NCI-H187 treated with DMSO at 0.1 percent for 48 hours (cell line): ENCODE measurements at places on chromosomes 1 and 21.
A peak's percentile ranks its signal among the peaks of the same experiment; 100 is the strongest.

- no peak for DNase-seq
These were observed 8.0 kb upstream of the SLC30A2 start for GRCh38 chr1:26053718-26054560.

DNA sequence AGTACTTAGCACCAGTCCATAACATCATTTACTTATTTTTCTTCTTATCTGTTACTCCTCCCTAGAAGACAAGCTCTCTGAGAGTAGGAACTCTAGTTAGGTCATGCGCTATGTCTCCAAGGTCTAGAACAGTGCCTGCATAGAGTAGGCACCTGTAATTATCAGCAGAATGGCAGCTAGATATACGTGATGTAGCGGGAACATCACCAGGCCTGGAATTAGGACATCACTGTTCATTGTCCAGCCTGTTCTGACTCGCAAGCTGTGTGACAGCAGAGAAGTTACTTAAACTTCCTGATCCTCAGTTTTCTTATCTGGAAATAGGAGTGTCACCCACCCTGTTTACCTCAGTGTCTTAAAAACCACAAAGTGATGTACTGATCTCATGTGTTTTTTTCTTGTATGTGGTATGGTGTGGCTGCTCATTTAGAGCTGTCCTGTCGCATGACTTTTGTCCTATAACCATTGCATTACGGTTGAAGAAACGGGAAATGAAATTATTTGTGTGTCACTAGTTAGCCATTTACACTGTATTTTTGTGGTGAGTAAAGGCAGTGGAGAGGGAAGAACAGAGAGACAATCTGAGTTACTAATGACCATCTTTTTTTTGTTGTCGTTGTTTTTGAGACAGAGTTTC is 37.1 kb upstream of the EXO1 start:
- no peak for DNase-seq

- DNase-seq, result no peak
These were observed 49.8 kb downstream of the POU2F1 start for GRCh38 chr1:167270349-167271092.

GRCh38 chr1:114105421-114105979 is 48.2 kb downstream of the SYT6 start:
- DNase-seq, result peak; percentile 90

- DNase-seq, result no peak
These were observed 55.2 kb upstream of the PTGS2 start for GRCh38 chr1:186735463-186735862.

DNA sequence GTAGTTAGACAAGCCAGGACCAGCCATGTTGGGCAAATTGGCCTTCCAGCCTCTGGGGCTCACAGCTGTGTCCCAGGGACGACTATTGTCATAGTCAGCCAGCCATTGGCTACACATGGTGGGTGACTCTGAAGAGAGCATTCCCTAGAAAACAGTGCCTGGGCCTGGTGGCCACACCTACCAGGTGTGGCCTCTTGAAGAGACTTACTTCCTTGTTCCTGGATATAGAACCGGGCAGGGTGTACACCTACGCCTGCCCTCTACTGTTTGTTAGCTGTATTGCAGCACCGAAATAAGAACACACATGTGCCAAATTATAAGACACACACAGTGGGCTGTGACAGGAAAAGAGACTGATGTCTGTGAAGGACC is 134.6 kb upstream of the ARHGEF16 start:
- peak; percentile 7 for DNase-seq

DNA sequence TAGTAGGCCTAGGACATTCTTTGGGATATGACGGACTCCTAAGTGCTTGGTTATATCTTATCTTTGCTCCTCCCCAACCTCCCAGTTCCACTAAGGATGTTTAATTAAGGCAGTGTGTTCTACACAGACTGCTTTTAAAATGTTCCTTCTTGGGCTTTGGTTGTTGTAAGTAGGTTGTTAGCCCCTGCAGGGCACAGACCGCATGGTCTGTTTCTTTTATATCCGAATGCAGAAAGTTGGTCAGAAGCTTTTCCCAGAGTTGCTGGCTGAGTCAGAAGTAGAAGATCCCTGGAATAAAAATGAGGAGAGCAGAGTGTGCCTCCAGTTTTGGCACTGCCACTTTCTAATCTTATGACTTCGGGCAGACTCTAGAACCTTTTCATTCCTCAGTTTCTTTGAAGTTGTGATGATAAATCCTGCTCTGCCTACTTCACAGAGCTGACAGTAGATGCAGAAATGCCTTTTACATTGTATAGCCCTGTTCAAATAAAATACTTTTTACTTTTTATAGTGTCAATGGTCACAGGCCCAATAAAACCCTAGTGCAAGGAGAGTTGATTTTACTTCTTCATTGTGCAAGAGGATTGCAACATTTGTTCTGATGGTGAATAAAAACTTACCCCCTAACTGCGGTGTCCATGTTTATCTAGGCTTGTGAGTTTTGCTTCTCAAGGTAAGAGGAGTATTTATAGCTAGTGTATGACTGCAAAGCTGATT is 18.4 kb downstream of the FMN2 start:
- no peak for DNase-seq

GRCh38 chr1:111290104-111290503 is 547 bp upstream of the CHIA start:
- DNase-seq, result no peak

GRCh38 chr1:206568779-206569352 is 43.4 kb downstream of the EIF2D start:
- no peak for DNase-seq

DNA sequence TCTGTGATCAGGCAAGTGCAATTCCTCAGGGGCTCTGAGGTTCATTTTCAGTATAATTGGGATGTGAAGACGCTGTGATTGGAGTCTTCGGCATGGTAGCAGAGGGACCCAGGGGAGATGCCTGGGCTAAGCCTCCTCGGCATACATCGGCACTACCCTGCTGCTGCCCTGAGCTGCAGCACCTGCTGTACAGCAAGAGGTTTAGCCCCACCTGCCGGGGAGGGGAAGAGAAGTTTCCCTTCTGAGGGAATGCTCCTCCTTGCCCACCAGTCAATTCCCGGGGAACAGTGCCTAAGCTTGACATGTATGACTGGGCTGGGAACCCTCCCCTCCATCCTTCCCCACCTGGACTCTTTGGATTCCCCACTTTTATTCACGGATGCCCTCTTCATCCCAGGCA is 24.9 kb downstream of the CNIH3 start:
- DNase-seq, result no peak

DNA sequence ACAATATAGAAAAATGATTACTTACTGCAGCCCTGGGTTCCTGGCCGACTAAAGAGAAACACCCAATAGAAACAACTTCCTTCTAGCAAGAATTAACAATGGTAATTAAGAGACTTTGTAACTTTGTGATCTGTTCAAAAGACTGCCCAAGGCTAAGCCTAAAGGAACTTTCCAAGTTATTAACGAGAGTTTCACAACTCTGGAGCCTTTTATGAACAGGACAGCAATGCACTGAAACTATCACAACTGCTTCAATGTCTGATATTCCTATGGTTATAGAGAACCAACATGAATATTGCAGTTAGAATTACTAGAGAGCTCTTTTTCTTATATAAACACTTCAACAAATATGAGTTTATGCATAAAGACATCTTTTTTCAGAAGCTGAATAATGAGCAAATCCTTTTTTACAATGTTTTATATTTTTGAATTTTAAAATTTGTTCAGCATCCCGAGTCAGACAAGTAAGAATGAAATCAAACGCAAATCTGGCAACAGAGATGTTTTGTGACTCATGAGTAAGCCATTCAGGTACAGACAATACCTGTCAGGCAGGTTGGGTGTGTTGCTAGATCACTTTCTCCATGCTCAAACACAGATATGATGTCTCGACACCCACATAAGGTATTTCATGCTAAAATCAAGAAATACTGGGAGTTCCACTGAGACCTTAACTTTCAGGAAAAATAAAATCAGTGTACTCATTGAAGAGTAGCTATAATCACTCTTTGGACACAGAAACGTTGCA is 22.2 kb upstream of the KCNJ15 start:
- no peak for DNase-seq

DNA sequence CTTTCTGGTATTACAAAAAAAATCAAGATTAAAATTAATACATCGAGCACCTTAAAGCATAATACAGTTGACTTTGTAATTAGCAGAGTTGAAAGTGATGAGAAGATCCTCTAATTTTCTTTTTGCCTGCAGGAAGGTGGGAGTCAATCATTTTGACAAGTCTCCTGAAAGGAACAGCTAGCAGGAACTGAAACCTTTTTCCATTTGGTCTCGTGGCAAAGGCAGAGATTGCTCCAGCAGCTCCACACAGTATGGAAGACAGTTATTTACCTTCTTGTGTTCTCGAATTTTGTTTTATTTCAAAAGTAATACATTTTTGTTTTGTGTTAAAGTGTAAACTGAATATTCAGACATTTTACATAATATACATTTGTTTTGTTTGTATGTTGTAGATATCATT is 7.7 kb downstream of the S100PBP start:
- DNase-seq, result no peak

GRCh38 chr1:17765444-17766411 is 10.6 kb downstream of the ACTL8 start:
- DNase-seq, result no peak

DNA sequence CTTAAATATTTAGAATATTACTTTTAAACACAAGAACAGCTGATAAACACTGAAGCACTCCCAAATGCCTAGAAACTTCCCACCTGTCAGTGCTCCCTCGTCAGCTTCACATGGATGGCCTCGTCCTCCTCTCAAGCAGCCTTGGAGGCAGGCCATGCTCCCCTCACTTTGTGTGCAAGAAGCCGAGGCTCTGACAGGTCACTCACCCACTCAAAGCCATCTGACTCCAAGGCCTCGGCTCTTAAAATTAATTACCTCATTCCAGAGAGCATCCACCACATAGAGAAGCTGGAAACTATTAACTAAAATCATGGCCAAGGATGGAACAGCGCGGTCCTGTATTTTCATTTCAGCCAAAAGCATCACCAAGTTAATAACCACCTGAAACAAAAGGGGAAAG is 17.8 kb downstream of the LBR start:
- no peak for DNase-seq

GRCh38 chr1:234241941-234242490 is 131.2 kb upstream of the COA6 start:
- DNase-seq, result no peak

GRCh38 chr1:101282314-101283038 is 45.7 kb downstream of the S1PR1 start:
- DNase-seq, result no peak

DNA sequence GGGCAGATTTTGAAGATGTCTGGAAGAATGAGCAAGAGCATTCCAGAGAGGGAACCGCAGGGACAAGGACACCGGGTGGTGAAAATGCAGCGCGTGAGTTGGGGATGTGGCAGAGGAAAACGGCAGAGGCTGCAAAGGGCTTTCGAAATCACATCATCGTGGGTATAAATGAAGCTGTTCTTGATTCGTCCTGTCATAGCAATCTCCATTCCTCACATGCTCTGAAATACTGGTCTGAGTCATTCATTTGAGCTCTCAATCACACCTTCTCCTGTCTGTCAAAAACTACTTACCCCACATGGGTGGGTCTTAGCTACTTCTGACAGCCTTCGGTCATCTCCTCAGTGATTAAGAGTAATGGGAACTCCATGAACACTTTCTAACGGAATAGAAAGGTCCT is 81.5 kb downstream of the ERG start:
- DNase-seq, result no peak

GRCh38 chr1:156516821-156517220 is 16.2 kb upstream of the MEF2D start:
- DNase-seq, result no peak

- DNase-seq, result no peak
These were observed 44.3 kb upstream of the BATF3 start for GRCh38 chr1:212743901-212744475.

DNA sequence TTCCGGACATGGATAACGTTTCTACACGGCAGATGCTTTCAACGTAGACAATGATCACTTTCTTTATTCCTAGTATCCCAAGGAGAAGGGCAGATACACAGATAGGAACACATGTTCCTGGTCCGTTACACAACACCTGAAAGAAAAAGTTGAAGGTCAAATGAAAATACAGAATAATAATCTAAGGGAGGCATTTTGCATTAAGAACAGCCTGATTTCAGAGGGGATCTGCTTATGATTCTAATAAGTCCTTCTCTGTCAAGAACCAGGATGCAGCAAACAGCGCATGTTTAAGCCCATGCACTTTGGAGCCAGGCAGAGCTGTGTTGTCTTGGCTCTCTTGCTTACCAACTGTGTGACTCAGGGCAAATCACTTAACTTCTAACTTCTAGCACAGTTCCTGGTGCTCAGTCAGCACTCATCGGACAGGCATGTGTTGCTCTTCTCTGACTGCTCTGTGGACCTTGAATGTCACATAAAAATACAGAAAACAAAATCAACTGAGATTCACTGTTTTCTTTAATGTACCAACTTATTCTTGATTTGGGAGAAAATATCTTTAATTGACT is 56.3 kb upstream of the CNN3 start:
- no peak for DNase-seq

DNA sequence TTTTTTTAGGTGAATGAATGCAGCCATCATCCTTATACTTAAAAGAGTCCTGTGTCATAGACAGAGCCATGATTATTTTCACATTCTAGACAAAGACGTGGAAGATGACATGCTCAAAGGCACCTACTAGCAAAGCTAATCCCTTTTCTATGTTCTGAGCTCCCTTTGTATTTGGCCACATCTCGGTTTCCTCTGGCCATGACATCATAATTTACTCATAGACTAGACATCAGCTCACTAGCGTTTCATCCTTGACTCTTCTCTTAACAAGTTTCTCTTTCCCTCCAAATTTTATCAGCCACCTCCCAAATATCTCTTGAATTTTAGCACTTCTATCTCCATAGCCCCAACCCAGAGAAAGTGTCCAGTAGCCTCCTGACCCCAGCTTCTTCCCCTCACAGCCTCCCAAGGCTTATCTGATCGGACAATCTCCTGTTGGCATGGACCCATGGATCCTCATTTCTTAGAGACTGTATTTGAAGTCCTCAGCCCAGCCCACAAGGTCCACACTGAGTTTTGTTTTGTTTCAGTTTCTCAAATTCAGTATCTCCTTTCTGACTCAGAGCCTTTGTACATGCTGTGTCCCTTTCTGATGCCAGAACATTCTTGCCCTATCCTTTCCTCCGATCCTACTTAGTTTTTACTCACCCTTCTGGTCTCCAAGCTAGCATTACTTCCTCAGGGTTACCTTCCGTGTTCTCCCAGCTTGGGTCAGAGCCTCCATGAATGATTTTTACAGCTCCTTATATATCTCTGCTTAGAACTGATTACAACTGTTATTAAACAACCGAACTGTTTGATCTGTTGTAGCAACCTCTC is 33.0 kb upstream of the EPS8L3 start:
- DNase-seq, result no peak

DNA sequence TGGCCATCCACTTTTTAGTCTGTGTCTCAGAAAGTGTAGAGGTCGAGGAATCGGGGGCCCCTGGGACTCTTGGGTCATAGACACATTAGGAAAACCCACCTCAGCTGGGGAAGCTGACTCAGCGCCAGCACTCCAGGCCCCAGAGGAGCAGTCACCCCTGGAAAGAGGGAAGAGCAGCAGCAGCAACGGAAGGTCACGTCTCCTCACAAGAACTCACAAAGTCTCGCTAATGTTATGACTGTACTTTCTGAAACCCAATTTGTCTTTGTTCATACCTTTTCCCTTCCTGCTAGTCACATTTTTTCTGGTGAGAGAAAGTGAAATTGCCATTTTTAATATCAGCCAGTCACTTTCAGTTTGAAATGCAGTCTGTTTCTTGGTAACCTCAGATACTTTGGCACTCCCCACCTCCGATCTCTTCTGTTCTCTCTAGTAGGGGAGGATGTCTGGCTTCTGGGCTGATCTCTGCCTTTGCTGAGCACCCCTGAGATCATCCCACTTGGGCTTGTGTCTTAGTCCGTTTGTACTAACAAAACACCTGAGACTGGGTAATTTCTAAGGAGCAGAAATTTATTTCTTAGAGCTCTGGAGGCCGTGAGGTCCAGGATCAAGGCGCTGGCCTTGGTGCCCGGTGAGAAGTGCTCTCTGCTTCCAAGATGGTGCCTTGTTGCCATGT is 6.0 kb upstream of the NLRP3 start:
- DNase-seq, result no peak
